Activated CD8-positive, alpha-beta memory T cell treated with anti-CD3 and anti-CD28 coated beads, Interleukin-2, amount 10 ng/mL, durations not matched to agents 7 days and 5 days (primary cell): ENCODE measurements at places on chromosomes 3 and 15. TPM values are rescaled to one million over a fixed set of nuclear protein-coding genes. Genes with fewer than 3 reads are reported as not detected.

DNA sequence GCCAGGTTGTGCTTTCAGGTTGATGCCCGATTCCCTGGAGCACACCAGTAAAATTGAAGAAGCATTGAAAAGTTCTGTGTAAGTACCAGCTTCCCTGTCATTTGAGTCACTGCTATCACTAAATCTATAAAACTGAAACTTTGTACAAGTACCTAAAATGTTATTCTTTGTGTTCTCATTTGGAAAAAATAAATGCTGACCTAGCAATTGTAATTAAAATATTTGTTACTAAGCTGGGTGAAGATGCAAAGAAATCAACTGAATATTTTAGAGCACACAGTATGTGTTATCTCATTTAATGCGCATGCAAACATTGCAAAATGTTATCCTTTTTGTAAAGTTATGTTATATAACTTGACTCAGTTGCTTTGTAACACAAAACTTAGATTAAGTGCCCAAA is 733.7 kb downstream of the TBL1XR1 start:
- no peak for DNase-seq

DNA sequence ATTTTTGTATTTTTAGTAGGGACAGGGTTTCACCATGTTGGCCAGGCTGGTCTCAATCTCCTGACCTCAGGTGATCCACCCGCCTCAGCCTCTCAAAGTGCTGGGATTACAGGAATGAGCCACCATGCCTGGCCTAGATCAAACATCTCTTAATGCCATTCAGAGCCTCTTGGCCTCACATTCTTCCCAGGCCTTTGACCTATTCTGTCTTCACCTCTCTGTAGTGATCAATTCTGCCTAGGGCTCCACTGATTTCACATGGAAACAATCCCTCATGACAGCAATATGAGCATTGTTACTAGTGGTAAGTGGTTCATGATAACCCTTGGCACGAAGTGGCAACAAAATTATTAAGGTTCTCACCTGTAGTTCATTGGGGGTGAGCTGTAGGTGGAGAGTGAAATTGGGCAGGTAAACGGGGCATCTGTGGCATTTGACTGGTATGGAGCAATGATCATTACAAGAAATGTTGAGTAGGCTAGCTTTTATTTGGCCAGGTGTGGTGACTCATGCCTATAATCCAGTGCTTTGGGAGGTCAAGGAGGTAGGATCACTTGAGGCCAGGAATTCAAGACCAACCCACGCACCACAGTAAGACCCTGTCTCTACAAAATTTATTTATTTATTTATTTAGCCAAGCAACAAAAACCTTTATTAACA is 4.8 kb upstream of the ARPIN start:
- no peak for DNase-seq

DNA sequence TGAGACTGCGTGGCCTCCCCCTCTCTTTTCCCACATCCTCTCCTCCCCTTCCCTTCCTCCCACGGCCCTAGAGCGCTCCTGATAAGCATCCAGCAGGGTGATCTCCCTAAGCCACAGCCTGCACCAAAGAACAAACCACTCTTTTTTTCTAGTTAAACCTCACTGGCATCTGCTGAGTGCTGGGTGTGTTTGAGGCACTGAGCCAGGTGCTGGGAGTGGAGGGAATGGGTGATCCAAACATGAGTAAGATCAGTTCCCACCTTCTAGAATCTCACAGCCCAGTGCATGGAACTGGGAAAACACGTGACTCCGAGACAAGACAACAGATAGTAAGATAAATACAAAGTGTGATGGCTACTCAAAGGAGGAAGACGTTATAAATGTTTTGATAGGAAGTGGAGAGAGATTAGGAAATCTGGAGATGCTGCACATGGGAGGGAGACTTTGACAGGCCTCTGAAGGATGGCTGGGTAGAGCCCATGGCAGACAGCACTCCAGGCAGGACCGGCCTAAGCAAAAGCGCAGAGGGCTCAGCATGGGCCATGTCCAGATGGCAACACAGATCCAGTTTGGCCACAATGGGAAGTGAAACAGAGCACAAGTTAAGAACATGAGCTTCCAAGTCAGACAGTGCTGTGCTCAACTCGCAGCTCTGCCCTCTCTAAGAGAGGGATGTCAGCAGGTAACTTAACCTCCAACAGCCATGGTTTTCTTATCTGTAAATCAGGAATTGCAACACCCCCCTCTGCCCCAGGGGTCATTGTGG is 55.6 kb downstream of the CCR3 start:
- no peak for DNase-seq

- no peak for DNase-seq
These were observed 396.0 kb downstream of the FHIT start for GRCh38 chr3:60855250-60855649.

DNA sequence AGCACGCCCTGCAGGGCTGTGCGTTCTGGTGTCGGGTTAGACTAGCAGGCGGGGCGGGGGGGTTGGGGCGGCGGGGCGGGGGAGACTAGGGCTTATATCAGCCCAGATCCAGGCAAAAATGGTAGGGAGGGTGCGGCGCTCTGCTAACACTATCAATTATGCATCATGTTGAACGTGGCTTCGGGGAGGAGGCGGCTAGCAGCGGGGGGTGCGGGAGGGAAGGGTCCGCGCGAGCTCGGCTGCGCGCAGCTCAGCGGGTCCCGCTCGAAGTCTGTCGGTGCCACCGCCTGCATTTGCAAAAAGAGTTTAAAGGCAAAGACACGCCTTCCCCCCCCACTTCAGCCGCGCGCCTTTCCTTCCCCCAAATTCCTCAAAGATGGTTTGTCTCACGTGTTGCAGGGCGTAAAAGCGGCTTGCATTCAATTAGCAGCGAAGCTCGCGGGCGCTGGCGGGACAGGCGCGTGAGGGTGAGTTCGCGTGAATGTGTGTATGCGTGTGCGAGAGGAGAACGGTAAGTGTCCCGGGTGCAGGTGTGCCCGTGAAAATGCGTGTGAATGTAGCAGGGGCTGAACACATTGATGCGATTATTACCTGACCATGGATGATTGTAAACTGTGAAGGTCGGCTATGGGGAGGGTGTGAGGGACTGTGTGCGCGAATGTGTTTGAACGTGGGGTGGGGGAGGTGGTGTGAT is at the start of gene ISLR2:
TSS of gene ISLR2 (plus strand) at position 432 of the 694 bp plus-strand sequence. CDS start 2,169 bp downstream, outside the sequence.
- no peak for DNase-seq

- peak; percentile 60 for DNase-seq
These were observed 485 bp downstream of the CELF6 start for GRCh38 chr15:72319360-72319984.

- DNase-seq = no peak
These were observed 185.6 kb upstream of the MRPL3 start for GRCh38 chr3:131688370-131688769.

Gene TJP1
- not detected for total RNA-seq

Gene CDHR4
- 0.16 TPM for total RNA-seq

Gene TMEM108
- total RNA-seq = not detected
